ENCODE measurements at places on chromosomes 7 and 10.

DNA sequence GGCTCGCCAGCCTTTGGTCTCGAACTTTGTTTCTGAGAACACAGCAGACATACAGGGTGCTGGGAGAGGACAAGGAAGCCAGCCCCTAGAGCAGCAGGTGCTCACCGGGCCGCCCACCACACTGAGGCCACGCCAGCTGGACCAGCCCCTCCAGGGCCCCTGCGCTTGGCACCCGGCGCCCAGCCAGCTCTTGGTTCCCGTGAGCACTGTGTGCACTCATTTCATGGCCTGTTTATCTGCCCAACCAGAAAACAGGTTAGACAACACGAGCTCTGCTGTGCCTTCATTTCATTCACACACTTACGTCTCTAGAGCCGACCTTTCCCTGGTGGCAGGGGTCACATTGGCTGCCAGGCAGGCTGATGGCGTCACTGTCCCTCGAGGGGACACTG, 104.0 kb downstream of the CYTH3 start:
- no peak for DNase-seq

- peak; percentile 41 for DNase-seq
These were observed at the start of gene TMEM140 for GRCh38 chr7:135147899-135148721. TMEM140 (plus strand) TSS chr7:135148072; CDS start chr7:135164442, 16,370 bp downstream.

- no peak for DNase-seq
These were observed 60.0 kb downstream of the WAC start for GRCh38 chr10:28592953-28593352.

DNA sequence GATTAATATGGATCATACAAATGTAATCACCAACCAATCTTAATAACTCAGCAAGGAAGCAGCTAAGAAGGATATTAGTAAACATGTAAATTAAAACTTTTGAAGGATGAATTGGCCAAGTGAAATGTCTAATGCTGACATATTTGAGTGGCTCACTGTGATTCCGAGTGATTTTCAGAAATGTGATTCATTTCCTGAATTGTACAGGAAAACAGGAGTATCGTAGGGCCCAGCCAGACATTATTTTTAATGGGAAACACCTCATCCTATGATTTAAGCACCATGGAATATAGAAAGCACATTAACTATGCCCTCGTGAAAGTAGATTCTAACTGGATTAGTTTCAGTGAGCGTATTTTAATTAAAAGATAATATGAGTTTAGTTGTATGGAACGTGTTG, 82.3 kb downstream of the LHFPL3 start:
- no peak for DNase-seq

DNA sequence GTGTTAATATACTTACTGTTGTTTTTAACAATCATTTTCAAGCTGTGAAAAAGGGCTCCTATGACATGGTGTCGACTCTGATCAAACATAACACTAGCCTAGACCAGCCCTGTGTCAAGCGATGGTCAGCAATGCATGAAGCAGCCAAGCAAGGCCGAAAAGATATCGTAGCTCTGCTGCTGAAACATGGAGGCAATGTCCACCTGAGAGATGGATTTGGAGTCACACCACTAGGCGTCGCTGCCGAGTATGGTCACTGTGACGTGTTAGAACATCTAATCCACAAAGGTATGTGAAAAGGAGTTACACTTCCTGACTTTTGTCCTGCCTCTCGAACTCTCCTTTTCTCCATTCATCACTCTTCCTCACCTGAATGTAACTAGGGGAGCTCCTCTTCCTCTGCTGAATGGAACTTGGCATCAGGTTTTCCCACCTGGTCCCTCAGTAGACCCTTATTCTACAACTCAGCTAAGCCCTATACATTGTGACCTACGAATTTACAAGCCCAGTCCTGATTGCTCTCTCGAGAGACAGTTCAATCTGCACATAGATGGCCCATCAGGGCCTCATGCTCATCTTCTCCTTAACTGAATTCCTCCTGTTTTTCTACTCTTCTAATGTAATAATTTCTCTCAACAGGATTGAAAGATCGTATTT, 23.0 kb downstream of the ASB15 start:
- peak; percentile 29 for DNase-seq

GRCh38 chr10:119396709-119397071, 145.8 kb downstream of the RGS10 start:
- no peak for DNase-seq

DNA sequence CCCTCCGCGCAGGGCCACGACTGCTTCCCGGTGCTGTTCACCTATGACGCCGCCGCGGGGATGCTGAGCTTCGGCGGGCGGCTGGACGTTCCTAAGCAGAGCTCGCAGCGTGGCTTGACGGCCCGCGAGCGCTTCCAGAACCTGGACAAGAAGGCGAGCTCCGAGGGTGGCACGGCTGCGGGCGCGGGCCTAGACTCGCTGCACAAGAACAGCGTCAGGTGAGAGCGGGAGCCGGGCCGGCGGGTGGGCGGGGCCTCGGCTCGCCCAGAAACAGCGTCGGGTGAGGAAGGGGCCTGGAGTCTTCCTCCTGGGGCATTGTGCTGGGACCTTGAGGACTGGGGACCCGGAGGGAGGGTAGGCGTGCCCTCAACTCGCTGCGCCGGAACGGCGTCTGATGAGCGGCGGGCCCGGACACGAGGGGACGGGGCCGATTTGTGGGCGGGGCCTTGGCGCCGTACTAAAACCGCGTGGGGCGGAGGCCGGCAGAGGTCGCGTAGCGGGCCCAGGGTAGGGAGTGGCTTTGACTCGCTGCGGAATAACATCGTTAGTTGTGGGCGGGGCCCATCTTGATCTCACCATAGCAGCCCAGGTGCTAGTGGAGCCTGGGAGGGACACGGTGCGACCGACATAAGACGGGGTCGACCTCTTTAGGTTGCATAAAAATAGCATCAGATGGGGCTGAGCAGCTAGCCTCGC, 15.6 kb downstream of the PDAP1 start:
- DNase-seq = peak; percentile 60

DNA sequence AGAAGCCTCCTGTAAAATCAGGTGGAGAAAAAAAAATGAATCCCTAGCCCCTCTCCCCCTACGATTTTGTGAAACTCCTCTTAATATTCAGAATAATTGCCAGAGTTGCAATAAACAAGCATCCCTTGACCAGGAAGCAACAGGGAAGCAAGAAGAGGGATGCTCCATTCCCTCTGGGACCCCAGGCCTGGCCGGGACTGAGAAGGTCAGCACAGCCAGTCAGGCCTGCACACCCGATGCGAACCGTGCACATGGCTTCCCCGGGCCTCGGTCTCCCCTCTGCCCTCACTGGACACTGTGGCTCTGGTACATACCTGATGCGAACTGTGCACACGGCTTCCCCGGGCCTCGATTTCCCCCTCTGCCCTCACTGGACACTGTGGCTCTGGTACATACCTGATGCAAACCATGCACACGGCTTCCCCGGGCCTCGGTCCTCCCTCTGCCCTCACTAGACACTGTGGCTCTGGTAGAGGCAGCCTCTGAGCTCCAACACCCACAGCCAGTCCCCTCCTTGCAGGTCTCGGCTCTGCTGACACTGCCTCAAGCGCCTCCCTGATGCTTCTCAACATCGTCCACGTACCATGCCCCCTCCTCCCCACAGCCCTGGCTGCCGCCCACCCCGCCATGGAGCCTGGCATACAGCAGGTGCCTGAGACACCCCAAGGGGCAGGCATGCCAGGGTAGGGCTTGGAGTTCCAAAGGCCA, 138.6 kb downstream of the DIP2C start:
- no peak for DNase-seq
